ENCODE measurements at places on chromosomes 4 and X. TPM values are rescaled to one million over a fixed set of nuclear protein-coding genes. Genes with fewer than 3 reads are reported as not detected.

GRCh38 chr4:39134683-39135306, 47.5 kb upstream of the WDR19 start:
- no peak for DNase-seq

DNA sequence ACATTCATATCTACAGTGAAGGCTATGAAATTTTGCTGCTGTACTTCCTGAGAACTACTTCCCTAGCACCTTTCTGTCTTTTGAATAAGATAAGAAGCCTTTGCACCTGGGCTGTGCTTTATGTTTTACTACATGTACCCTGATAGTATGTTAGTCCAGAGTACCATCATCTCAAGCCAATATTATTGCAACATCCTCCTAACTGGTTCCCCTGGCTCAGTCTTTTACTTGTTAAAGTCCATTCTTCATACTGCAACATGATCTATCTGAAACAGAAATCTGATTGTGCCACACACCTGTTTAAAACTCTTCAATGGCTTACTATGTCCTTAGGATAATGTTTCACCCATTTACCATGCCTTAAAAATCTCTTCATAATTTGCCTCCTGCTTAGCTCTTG, 102.3 kb downstream of the AGTR2 start:
- DNase-seq, result no peak

- no peak for DNase-seq
Observed at GRCh38 chrX:112844250-112844649, 3.6 kb upstream of the AMOT start.

Gene RASL11B
- total RNA-seq, result 2.2 TPM

- DNase-seq, result no peak
Observed at GRCh38 chrX:72554448-72555140, 18.0 kb downstream of the HDAC8 start.

DNA sequence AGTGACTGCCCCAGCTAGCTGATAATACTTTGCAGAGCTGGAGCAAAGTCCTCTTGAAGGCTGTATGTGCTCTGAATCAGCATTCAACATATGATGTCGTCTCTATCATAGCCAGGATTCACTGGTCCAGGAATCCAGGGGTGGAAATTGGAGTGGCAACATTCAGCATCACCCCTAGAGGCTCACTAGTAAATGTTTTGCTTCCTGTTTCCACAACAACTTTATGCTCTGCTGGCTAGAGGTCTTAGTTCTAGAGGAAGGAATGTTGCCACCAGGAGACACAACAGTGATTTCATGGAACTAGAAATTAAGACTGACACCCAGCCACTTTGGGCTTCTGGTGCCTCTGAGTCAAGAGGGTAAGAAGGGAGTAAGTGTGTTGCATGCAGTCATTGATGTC, 11.3 kb downstream of the MAGEA1 start:
- no peak for DNase-seq

Gene RIPPLY1
- not detected for total RNA-seq

DNA sequence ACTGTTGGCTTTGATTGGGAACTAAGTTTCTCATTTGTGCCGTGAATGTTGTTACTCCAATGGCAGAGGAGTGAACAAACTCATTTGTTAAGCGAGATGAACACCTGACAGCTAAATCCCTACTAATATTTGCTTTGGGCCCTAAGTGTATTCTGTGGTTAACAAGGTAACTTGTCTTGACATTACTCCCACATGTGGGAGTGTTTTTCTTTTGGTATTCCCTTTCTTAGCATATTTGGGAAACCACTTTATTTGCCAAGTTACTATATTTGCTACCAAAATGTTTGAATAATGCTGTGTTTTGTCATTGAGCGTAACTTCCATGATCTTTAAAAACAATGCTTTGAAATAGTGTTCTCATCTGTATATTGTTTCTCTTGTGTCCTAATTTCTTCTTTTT, 82.5 kb downstream of the ARHGAP10 start:
- no peak for DNase-seq

- no peak for DNase-seq
Observed at GRCh38 chrX:131262738-131263679, 26.1 kb downstream of the IGSF1 start.

DNA sequence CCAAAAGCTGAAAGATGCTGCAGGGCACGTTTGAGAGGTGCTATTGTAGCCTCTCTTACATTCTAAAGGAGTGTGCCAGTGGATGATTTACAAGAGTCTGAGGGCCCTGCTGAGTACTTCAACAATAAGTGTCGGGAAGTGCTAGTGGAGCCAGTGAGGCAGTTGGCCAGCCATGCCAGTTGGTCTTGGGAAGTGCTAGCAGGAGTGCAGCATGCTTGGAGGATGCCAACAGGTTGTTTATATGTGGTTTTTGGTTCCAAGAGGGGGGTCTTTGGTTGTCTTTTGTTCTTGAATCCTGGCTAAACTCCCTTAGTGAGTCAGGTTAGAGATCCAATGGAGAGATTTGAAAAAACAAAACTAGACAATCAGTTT, 335.3 kb downstream of the PABPC4L start:
- DNase-seq, result no peak

DNA sequence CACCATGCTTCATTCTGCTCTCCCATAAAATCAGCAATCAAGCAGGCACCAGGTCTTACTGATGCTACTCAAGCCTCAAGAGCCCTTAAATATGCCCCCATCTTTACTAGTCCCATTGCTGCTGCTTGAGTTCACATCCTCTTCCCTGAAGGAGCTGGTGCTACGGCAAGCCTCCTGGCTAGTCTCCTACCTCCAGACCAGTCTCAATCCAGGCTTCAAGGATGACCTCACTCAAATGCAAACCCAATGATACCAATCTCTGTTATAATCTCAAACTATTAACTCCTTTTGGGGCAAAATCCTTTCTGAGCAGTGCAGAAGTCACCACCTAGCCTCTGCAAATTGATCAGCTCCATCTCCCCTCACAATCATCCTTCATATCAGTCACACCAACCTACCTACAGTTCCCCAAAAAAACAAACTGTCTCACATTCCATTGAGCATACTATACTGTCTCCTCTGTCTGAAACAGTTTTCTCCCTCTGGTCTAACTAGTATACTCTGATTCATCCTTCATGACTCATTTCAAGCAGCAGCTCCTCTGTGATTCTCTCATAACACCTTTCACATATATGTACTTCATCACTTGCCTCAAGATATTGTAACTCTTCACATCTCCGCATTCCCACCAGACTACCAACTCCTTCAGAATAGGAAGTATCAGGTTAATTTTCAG, 30.0 kb downstream of the PAPSS1 start:
- no peak for DNase-seq

DNA sequence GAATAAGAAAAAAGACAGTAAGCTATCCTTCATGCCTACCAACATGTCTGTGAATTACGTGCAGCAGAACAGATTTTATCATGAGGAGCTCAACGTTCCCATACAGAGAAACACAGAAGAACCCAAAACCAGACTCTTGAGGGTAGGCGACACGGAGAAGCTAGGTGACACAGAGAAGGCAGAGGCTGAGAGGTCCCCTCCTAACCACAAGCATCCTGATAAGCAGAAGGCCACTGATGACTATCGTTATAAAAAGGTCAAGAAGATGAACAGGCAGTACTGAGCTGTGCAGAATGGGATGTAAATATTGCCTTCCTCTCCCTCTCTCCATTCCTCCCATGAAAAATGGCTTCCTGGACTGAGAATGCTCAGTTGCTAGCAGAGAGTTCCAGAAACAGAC, 350.2 kb upstream of the BOD1L1 start:
- no peak for DNase-seq
